ENCODE measurements at places on chromosomes 11 and 22.

- peak; percentile 57 for DNase-seq
Observed at GRCh38 chr11:119316729-119317591, at the start of gene MCAM. TSS of gene MCAM (minus strand) at chr11:119317130. CDS start at chr11:119317101, 29 bp downstream.

DNA sequence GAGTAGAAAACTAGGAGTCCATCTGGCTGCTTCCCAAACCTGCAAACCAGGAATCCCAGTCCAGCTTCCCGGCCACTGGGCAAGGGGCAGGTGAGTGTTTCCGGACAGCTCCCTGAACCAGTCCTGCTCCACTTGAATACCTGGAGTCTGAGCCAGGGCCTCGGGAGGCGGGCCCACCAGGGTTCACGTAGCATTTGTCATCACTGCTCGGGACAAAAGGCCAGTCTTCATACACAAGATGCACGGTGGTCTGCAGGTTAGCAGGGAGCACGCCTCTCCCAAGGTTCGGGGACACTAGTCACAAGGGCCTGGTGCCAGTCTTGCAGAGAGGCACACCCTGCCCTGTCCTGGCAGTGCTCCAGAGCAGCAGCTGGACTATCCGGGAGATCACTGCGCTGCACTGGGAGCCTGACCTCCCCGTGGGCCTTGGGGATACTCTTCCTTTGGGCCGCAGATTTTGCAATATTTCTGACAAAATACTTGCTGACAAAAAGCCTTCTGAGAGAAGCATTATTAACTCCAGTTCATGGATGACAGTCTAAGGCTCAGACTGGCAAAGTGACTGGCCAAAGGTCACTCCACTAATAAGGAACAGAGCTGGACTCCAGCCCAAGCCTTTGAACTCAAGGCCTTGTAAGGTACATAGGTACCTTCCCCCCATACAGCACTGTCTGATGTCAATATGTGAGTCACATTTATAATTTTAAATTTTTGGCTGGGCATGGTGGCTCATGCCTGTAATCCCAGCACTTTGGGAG is 25.1 kb downstream of the CD6 start:
- DNase-seq = no peak

GRCh38 chr11:130737866-130738431 is 178.3 kb downstream of the SNX19 start:
- DNase-seq = peak; percentile 34

- no peak for DNase-seq
Observed at GRCh38 chr11:83480251-83480650, 194.1 kb upstream of the CCDC90B start.

- DNase-seq = no peak
Observed at GRCh38 chr11:7703740-7704139, 2.5 kb downstream of the OVCH2 start.

DNA sequence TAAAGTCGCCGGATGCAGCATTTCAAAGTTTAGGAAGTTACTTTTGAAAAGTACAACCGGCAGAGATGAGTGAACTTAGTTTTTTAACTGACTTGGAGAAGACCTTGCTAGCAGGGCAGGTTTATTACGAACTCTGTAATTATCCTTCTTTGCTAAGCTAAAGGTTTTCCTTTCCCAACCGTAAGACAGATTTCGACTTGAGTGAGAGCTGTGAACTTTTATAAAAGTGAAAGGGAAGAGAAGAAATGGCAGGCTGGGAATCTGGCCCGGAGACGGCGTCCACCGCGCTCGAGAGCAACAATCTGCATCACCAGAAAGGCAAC is 659 bp upstream of the TEAD1 start:
- no peak for DNase-seq

DNA sequence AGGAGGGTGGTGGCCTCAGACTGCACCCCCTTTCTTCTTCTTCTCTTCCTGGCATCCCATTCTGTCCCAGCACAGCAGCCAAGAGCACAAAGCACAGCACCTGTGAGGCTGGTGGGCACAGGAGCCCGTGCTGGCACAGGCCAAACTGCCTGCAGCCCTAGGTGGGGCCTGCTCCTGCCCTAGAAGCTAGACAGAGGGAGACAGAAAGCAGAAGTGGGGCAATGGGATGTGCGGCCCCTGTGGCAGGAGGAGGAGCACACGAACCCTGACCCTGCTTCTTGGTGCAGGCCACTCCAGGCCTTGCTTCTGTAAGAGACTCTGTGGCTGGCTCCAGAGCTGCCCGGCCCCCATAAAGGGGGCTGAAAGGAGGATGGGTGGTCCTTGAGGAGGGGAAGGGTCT is 3.9 kb upstream of the PTS start:
- no peak for DNase-seq

DNA sequence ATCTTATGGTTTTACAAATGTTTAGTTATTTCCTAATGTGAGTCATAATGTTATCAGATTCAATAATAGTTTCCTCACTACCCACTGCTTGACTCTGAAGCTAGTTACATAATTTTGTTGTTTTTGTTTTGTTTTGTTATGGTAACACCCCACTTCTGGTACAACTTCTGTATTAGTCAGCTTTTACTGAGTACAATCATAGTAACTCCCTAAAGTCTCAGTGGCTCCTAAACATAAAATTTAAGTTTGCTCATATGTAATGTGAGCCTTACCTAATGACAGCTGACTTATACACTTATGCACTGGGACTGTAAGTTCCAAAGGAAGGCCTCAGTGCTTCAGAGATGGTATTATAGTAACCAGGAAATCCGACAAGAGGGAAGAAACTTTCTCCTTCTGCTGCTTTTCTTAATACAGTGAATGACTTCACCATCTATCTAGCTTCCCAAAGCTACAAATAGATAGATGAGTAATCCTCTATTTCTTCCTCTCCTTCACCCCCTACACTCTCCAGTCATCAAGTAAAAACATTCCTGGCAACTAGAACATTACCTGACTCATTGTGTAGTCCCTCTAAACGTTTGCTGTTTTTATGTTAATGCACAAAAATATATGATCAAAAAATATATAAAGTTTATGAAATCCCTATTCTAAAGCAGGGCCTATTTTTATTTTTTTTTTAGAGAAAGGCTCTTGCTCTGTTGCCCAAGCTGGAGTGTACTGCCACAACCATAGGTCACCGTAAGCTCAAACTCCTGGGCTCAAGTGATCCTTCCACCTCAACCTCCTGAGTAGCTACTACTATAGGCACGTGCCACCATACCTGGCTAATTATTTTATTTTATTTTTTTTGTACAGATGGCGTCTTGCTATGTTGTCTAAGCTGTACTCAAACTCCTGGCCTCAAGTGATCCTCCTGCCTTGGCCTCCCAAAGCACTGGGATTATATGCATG is 563.0 kb downstream of the SOX6 start:
- no peak for DNase-seq

GRCh38 chr11:102114032-102114431 is 3.8 kb downstream of the YAP1 start:
- no peak for DNase-seq

DNA sequence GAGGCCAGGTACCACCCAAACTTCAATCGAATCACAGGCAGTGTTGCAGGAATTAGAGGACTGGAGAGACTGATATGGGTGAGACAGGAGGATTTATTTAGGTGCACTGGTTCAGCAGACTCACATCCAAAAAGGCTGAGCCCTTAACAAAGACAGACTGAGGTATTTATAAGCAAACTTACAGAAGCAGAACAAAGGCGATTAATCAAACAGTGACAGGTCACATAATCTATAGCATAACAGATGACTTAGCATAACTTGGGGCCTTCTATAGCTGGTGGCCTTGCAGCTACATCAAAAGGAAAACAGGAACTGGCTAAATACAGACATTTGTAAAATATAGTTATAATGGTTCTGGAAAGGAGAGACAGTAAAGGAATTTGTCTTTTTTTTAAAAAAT is 2.1 kb downstream of the APOBEC3B start:
- no peak for DNase-seq

DNA sequence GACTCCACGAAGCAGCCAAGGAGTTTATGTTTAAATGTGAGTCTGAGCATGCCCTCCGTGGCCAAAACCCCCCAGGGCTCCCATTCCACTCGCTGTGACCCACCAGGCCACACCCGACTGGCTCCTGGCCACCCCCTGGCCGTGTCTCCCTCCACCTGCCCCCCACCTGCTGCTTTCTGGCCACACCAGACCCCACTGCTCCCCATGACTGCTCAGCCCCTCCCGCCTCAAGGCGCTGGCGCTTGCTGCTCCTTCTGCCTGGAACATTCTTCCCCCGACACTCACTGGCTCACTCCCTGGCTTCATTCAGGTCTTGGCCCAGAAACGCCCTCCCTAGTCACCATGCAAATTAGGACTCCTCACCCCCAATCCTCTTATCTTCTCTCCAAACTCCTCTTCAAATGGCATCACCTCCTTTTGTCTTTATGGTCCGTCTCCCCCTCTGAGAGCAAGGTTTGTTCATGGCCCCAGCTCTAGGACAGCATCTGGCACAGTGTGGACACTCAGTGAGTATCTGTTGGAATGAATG is 72.2 kb downstream of the EFCAB6 start:
- no peak for DNase-seq

DNA sequence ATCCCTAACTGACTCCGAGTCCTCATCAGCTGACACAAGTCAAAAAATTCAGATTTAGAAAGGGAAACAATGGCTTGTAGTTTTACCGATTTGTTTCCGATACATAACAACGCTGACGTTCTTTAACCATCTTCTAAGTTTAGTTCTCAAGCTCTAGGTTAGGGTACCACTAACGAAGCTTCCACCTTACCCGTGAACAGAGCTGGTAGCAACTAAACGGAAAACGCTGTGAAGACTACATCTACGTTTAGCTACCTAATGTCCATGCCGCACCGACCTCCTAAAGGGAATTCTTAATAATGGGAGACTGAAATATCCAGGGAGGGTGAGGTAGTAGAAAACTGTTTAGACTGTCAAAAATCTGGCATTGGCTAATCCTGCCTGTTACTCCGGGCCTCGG is 1.0 kb downstream of the NUP98 start:
- DNase-seq = no peak

GRCh38 chr11:827146-827896 is 398 bp upstream of the CRACR2B start:
- no peak for DNase-seq

DNA sequence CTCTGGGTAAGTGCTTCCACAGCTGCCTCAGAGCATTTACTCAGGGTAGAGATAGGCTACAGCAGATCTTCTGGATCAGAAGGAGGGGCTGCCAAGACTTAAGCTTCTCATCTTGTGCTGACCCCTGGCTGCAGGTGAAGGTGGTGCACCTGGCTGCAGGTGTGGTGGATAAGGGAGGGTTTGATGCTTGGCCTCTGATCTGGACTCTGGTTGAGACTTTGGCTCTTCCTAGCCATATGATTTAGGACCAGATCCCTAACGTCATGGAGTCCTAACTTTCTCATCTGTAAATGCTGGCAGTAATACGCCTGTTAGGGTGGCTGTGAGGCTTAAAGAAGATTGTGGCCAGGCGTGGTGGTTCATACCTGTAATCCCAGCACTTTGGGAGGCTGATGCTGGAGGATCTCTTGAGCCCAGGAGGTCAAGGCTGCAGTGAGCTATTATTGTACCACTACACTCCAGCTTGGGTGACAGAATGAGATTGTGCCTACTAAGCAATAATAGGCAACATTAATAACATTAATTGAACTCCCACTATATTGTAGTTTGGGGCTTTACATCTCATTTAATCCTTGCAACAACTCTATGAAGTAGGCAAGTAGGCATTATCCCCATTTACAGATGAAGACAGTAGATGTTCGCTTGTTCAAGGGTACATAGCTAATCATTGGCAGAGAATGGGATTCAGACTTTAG is 10.7 kb downstream of the DTX4 start:
- DNase-seq = no peak

- DNase-seq = no peak
Observed at GRCh38 chr11:66600219-66600618, 7.2 kb downstream of the CCS start.

- no peak for DNase-seq
Observed at GRCh38 chr11:47057365-47057764, 119.3 kb downstream of the ARFGAP2 start.

DNA sequence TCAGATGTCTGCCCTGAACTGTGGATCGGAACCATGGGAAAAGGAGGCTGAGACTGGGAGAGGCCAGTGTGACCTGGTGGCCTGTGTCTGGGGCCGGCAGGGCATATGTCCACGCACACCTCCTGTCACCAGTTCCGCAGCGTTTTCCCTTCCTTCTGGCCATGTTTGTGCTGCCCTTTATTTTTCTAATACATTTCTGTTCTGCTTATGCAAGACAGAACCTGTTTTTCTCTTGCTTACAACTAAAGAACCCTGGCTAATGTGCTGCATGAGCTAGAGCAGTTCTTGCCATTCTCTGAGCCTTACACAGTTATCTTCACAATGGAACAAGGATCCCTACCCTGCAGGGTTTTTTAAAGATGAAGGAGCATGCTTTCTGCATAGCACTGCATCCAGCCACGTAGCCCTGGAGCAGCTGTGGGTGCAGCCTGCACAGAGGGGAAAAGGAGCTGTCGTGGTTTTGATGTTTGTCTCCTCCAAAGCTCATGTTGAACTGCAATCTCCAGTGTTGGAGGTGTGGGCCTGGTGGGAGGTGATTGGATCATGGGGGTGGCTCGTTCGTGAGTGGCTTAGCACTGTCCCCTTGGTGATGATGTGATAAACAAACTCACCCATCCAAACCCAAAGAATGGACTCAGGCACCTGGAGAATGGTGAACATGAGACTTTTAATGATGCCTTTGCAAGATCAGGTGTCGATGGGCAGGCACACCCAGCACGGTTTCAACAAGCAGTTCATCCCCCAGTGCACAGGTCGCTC is 84.8 kb upstream of the SHANK2 start:
- no peak for DNase-seq

DNA sequence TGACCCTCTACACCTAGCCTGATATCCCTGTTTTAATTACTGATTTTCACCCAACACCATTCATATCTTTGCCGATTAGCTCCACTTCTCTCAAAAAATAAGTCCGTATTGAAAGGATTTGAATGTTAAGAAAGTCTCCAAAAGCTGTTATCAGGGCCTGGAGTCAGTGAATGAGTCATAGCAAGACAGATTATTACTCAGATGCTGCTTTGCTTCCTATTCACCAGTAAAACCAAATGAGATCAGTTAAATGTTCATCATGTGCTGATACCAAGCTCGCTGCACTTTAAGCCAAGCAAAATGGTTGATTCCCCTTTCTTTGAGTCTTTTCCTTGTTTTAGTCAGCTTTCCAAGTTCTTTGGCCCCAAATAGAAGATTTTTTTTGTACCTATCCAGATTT is 228.4 kb downstream of the FAT3 start:
- no peak for DNase-seq

DNA sequence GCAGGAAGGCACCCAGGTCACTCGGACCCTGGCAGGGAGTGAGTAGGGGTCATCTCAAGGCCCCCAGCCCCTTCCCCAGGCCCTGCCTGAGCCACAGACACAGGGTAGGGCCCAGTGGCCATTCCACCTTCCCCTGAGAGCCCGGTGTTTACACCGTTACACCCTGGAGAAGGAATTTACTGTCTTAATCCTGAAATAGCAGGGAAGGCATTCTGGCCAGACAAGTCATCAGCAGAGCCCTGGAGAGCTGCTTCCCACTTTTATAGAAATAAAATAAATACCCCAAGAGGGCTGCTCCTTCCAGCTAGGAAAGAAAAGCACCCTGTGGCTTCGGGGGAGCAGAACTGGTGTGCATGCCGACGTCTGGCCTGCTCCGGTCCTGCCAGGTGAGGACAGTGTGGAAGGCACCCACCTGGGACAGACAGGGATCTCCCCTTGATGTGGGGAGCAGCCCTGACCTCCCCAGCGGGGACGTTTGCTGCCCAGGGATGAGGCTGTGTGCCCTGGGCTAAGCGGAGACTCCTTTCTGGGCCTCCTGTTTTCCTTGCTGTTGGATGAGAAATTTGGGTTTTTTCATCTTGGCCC is 180.0 kb downstream of the MN1 start:
- no peak for DNase-seq

GRCh38 chr11:82560836-82561235 is 172.8 kb downstream of the FAM181B start:
- DNase-seq = no peak
